Kidney (tissue), 22 donors: ENCODE measurements at places on chromosomes 4 and X. TPM values are rescaled to one million over a fixed set of nuclear protein-coding genes. Genes with fewer than 3 reads are reported as not detected.

DNA sequence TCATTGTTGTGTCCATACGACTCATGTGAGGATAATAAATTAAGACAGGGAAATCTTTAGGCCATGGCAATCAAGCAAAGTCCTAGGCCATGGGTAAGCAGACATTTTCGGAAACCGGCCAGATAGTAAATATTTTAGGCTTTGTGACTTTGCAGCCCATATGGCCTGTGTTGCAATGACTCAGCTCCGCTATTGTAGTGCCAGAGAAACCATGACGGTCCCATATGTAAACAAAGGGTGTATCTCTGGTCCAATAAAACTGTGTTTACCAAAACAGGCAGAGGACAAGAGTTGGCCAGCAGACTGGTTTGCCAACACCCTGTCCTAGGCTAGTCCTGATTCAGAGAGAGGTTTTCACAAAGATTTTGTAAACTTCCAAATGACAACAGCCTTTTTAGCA, 5.0 kb downstream of the FAM114A1 start:
- DNase-seq = no peak

DNA sequence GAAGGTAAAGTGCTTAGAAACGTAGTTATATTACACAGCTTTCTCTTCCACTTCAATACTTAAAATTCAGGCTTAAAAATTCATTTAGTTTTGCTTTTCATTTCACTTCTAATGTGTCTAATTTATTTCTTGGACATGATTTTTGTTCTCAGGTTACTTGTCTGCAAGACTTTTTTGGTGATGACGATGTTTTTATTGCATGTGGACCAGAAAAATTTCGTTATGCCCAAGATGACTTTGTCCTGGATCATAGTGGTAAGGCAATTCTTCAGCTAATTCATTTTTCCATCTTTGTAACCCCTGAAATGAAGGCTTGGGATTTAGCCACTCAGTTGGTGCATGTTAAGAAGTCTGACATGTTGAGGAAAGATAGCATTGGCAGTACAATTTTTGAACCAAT, 114.7 kb downstream of the DCLK2 start:
- no peak for DNase-seq

HMGN5 gene
- polyA plus RNA-seq = 34.4 TPM

FUNDC2 gene
- polyA plus RNA-seq = 239 TPM

HTRA3 gene
- polyA plus RNA-seq = 6.5 TPM

CSAG1 gene
- polyA plus RNA-seq = not detected

GRCh38 chr4:176464748-176465147, 145.0 kb downstream of the SPCS3 start:
- DNase-seq = no peak

DNA sequence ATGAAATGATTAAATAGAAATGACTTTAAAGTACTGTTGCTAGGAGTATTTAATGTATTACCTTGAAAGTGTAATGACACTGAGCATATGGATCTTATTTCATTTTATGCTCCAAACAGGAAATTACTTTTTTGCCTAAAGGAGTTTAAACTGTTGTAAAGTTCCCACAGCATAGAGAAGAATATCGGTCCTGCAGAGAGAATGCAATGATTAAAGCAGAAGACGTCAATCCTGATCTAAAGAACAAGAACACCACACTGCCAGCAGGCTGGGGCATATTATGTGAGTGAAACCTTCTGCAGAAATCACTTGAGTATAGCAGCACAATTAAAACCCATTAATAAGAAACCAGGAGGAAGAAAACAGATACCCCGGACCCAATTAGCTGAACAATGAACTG, 72.8 kb upstream of the CAMK2D start:
- peak; percentile 13 for DNase-seq

- no peak for DNase-seq
Measured at GRCh38 chr4:609400-610050, 15.8 kb upstream of the PDE6B start.

- no peak for DNase-seq
Measured at GRCh38 chr4:7086384-7086783, 18.5 kb upstream of the GRPEL1 start.

GRCh38 chr4:176441594-176441993, 121.8 kb downstream of the SPCS3 start:
- DNase-seq = no peak

F8A3 gene
- 0.62 TPM for polyA plus RNA-seq

GRCh38 chr4:58216461-58216860, 1106.3 kb upstream of the IGFBP7 start:
- DNase-seq = no peak

RBM47 gene
- 61.5 TPM for polyA plus RNA-seq

VCX2 gene
- not detected for polyA plus RNA-seq

GRCh38 chrX:119655125-119655524, 37.8 kb downstream of the SEPTIN6 start:
- no peak for DNase-seq

DNA sequence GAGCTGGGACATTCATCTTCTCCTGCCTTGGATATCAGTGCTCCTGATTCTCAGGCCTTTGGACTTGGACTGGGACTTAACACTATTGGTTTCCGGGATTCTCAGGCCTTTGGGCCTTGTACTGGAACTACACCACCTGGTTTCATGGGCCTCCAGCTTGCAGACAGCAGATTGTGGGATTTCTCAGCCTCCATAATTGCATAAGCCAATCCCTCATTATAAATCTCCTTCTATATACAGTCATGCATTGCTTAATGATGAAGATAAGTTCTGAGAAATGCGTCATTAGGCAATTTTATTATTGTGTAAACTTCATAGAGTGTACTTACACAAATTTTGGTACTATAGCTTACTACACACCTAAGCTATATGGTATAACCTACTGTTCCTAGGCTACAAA, 8.9 kb upstream of the CCNG2 start:
- DNase-seq = no peak

- DNase-seq = no peak
Measured at GRCh38 chrX:136829413-136829812, 48.7 kb upstream of the ARHGEF6 start.

- DNase-seq = peak; percentile 34
Measured at GRCh38 chr4:84502333-84502954, 3.4 kb upstream of the NKX6-1 start.

GRCh38 chrX:118976599-118977340, 2.4 kb downstream of the LONRF3 start:
- peak; percentile 92 for DNase-seq

- no peak for DNase-seq
Measured at GRCh38 chr4:179678093-179678814, 2236.0 kb upstream of the AGA start.

DNA sequence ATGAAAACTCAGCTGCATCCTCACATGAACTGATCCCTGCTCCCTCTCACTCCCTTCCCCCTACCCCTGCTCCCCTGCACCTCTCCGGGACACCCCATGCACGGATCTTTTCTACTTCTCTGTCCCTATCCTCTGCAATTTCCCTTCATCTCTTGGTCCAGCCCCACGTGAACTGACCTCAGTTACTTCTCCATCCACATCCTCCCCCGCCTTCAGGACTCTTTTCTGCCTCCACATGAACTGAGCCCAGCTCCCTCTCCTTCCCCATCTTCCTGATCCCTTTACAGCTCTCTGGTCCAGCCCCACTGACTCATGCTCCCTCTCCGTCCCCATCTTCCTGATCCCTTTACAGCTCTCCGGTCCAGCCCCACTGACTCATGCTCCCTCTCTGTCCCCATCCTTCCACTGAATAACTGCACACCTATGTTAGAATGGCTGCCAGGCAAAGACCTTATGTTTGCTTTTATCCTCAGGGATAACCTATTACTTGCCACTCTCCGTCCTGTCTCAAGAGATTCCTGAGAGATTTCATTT, 5.6 kb downstream of the CETN2 start:
- DNase-seq = no peak

DNA sequence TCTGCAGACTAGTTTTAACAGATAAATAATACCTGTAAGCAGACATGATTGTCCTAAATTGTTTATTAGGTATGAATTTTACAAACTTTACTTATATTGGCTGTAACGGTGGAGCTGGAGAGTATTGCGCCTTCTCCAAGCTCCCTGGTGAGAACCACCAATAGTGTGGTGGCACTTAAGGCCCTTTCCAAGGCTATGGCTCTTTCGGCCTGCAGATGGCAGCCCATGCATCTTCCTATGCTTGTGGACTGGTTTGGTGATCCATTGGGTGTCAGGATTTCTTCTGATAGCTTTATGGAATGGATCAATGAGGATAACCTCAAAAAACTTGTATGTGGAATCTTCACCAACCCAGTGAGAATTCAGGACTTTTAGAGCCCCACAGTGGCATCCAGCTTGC, 7.8 kb downstream of the LARP1B start:
- DNase-seq = no peak
